AG09309 (cell line): ENCODE measurements at places on chromosomes 1 and 21.

DNA sequence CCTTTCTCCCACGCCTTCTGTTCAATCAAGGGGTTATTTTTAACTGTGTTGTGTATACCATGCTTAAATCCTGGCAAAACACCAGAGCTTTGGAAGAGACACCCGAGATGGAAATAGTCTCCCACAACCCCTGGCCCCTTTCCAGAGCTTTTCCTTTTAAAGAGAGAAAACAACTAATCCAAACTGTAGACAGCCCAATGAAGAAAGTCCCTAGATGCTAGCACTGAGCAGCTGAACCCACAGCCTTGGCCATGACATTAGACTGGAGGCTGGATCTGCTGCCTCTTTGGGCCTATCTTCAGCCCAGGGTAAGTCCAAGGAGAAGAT is 64.9 kb upstream of the ARTN start:
- no peak for DNase-seq

DNA sequence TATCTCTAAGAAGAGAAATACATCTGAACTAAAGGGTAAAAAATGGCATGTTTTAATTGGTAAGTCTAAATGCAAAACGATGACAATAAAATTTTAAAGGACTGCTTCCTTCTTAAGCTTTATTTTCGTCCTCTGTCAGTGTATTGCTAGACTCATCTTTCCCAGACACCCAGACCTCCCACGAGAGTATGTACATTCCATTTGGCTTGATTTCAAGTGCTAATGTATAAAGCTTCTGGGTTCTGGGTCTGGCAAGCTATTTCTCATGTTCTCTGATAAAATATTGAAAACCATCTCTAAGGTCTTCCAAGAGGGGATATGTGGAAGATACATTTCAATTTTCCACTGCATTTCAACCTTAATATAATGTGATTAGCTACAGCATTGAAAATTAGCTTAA is 24.6 kb upstream of the SLC2A1 start:
- DNase-seq: no peak

DNA sequence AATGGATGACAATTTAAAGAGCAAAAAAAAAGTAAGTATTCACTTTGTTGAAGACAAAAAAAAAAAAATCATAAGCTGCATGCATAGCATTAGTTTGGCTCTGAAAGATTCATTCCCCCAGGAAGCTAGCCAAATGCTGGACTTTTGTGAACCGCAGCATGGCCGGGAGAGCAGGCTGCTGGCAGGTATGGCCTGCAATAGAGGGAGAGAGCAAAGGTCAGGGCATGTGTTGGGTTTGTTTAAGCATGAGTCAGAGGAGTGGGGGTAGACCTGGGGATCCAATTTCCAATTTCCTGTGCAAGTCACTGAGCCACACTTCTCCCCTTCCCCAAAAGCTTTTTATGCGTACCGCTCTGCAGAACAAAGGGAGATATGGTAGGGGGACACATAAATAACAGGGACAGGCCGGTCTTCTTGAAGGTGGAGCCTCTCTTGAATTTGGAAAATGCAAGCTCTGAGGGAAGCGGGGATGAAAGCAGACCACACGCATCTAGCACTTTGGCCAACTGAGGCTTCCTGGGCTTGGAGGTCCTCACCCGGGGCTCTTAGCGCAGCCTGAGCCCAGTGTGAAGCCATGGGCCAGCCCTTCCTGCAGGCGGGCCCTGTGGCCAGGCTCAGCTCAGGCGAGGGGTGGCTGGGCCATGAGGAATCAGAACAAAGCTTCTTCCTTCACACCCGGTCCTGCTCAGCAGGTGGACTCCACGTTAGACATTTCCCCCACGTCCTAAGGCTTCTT is 171.1 kb downstream of the TOMM20 start:
- no peak for DNase-seq

- DNase-seq: peak; percentile 92
Measured at GRCh38 chr1:55140546-55140983, 74.6 kb downstream of the USP24 start.

DNA sequence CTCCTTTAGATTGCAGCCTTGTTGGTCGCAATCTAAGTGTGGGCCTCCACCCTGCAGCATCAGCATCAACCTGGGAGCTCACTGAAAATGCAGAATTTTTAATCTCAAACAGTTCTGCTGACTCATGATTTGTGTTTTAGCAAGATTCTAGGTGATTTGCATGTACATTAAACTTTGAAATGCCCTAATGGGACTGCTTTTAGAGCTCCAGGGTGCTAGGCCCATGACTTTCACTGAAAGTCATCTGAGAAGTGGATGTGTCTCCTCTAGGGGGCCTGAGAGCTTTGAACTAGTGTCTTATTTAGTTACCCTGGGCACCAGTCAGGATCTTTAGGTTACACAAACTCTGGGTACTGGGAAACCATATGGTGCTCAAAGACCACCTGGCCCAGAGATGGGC is 9.0 kb downstream of the TRIM67 start:
- no peak for DNase-seq

- no peak for DNase-seq
Measured at GRCh38 chr1:242515555-242515954, 8.9 kb downstream of the PLD5 start.

- no peak for DNase-seq
Measured at GRCh38 chr1:100713626-100714025, 5.9 kb upstream of the VCAM1 start.

GRCh38 chr1:216528816-216529215 is 105.6 kb upstream of the USH2A start:
- DNase-seq: no peak

GRCh38 chr1:57109247-57109646 is 143.4 kb upstream of the C8B start:
- no peak for DNase-seq

DNA sequence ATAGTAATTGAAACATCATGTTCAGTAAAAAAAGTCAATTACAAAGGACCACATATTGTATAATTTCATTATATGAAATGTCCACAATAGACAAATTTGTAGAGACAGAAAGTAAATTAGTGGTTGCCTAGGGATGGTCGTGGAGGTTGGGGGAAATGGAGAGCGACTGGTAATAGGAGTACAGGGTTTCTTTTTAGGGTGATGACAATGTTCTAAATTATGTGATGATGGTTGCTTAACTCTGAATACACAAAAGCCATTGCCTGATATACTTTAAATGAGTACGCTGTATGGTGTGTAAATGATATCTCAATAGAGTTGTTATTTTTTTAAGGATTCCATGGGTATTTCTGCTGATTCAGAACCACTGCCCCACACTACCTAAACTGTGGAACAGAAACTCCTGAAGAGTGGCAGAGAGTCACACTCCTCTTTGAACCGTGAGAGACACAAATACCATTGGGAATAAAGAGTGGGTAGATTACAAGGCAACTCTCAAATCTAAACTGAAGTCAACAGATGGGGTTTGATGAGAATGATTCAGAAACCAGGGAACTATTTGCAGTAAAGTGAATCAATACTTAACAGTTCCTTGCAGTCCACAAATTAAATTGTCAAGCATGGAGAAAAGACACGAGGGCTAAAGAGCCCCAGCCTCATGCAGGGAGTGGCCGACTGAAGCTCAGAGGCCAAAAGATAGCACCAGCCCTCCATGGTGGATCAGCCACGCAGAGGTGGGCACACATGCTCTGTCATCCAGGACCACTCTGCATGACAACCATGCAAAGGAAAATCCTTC is 118.0 kb downstream of the CAPN8 start:
- no peak for DNase-seq

GRCh38 chr1:71638081-71638766 is 557.4 kb upstream of the ZRANB2 start:
- DNase-seq: no peak

GRCh38 chr1:174080819-174081218 is 58.7 kb upstream of the RC3H1 start:
- DNase-seq: no peak

DNA sequence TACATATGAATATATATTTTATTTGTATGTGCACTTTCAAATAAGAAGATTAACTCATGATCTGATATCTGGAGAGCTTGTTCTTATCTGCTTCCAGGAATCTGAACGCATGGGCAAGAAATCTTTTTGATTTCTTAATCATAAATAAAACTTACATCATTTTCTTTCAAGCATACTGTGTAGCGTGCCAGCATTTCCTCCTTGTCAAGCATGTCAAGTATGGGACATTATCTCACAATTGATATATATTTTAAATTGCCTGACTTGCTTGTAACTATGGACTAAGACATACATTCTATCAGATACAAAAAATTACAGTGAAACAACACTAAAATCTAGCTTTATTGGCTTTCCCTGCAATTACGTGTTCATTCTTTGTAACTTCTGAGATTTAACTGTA is 1128.2 kb downstream of the PLA2G4A start:
- no peak for DNase-seq

DNA sequence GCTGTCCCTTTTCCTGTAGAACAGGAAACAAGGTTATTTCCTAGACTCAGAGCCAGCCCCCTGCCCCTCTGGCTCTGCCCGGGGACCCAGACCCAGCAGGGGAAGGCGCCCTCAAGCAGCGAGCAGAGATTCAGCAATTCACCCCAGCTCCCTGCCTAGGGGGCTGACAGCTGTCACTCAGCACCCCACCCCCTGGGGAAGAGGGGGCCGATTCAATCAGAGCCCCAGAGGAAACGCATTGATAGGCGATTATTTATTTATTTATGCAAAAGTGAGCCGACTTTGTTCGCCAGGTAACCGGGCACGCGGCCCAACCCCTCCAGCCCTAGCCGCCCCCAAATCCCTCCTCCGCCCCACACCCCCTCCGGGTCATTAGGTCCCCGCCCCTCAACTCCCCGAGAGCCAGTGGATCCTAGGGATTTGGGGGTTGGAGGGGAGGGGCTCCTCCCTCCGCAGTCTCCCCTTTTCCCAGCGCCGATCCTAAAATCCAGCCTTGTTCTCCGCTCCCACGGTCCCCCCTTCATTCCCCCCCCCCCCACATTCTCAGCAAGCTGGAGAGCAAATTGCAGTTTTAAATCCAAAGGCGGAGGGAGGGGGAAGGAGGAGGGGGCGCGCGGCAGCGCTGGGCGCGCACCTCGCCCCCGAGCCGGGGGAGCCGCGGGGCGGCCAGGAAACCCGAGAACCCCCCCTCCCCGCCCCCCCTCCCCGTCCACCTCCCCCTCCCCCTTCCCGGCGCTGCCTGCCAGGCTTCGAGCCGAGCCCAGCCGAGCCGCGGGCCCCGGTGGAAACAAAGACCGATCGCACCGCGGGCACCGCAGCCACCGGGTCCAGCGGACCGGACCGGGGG is 1.3 kb downstream of the AHDC1 start:
- no peak for DNase-seq

- no peak for DNase-seq
Measured at GRCh38 chr1:42767510-42768000, 506 bp downstream of the C1orf50 start.

DNA sequence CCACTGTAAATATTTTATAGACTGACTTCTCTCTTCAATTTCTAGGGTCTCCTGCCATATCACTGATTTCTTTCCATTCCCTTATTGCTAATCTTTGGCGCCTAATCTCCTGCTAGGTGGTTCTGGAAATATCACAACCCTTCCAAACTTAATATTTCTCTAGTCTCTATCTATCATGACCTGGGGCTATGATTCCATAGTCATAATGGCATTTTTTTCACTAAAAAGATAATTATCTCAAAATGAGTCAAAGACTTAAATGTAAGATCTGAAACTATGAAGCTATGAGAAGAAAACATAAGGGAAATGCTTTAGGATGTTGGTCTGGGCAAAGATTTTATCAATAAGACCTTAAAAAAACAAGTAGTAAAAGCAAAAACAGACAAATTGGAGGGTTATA is 74.2 kb downstream of the LEPR start:
- no peak for DNase-seq

DNA sequence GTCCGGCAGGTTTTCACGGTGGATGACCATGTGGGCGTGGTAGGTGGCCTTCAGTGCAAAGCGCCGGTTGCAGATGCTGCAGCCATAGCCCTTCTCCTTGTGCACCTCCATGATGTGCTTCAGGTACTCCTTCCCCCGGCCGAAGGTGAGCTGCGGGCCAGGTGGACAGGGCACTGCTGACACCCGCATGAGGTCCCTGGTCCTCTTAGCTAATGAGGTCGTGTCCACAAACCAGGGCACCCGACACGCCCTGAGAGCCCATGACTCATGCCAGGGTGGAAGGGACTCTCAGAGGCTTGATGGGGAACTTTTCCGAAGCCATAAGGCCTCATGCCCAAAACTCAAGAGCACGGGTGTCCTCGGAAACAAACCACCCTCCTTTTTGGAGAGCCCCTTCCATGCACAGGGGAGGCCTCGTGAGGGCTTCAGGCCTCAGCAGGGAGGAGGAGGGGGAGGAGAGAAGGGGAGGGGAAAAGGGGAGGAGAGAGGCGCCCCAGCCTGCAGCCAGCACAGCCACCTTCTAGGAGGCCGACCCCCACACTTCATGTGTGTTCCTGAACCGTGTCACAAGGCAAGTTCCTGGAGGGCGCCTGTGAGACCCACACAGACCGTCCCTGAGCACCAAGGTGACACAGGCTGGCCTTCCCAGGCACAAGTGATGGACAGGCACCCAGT is 54.4 kb upstream of the RIPK4 start:
- DNase-seq: no peak

DNA sequence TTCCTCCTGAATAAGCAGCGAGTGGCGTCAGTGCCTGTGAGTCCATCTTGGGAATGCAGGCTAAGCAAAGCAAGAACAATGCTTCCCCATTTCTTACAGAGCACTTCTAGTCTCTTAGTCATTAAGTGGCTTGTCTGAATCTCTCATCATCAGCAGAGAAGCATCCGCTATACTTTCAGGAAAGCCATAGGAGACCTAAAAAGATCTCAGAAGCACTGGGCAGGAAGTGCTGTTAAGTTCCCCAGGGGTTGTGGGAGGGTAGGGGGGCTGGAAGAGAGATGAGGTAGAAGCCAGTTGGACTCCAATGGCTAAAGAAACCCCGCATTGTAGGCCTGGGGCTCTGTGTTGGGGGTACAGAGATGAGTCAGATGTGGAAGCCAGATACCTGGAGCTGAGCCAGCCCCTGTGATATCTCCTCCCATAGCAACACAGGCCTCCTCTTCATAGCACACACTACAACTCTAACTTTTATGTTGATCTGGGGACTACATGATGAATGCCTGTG is 44.9 kb downstream of the SYT6 start:
- DNase-seq: no peak

DNA sequence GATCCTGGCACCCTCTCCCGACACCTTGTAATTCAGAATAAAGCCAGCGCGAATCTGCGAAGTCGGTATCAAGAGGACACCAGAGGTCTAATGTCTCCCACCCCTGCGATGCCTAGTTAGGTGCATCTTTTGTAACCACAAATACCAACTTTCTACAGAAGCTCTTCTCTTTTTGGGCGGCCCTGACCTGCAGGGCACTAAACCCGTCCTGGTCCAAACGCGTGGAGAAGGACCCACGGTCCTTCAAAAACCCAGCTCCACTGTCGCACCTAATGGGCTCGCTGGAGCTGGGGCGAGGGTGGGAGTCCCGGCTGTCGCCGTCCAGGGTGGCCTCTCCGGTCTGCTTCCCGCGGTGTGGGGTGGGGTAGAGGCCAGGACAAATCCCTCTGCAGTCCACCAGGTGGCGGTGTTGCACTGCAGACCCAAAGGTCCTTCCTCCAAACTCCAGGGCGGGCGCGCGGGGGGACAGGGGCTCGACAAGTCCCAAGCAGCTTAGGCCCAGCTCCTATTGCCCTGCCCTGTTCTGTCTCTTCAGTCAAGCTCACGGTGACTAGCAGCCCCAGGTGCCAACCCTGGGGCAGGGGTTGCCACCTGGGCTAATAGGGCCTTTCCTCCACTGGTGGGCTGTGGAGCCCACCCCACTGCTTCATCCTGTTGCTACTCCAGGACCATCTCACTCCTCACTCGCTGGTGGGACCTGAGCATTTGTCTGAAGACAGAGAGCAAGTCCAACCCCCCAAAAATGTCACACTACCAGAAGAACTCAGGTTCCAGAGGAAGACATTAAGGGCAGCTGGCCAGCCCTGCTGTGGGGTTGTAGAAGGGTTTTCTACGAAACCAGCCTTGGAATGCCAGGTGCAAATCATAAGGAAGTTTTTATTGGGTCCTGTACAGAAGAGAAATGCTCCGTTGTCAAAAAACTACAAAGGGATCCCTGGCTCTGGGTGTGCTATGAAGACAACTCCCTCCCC is 2.8 kb downstream of the HES3 start:
- no peak for DNase-seq
